ENCODE measurements at places on chromosomes 2 and 18.

GRCh38 chr2:198712485-198712884, 745.3 kb downstream of the SATB2 start:
- no peak for DNase-seq

DNA sequence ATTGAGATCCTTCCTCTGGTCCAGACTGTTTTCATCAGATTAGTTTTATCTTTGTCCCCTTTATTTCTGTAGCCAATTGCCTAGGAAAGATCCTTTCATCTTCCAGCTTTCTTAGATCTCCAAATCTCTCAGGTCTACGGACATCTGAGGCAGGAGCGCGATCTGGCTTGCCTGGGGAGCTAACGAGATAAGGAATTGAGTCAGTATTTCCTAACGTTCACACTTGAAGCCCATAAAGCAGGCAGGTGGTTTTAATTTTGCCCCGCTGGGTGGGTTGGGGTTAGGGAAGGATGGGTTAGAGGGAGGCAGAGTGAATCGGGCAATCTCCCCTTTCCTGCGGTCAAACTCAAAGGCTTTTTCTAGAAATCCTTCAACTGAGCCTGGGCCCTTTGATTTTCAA, 727 bp upstream of the TTLL4 start:
- no peak for DNase-seq

DNA sequence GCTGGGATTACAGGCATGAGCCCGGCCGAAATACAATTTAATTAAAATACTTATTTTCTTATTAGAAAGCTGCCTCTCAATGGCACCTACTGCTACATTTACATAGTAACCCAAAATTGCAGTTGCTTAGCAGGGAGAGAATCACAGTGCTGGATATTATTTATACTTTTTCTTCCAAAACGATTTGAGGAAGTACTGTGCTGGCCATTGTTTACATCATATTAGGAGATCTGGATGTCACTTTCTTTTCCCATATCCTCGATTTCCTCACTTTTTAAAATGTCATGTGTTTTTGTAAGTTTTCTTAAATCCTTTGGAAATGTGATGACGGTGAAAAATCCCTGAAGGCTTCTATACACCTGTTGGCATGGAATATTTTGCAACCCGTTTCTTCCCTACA, 3.4 kb upstream of the SP3 start:
- no peak for DNase-seq

GRCh38 chr18:23301972-23302371, 151.1 kb upstream of the RIOK3 start:
- no peak for DNase-seq

DNA sequence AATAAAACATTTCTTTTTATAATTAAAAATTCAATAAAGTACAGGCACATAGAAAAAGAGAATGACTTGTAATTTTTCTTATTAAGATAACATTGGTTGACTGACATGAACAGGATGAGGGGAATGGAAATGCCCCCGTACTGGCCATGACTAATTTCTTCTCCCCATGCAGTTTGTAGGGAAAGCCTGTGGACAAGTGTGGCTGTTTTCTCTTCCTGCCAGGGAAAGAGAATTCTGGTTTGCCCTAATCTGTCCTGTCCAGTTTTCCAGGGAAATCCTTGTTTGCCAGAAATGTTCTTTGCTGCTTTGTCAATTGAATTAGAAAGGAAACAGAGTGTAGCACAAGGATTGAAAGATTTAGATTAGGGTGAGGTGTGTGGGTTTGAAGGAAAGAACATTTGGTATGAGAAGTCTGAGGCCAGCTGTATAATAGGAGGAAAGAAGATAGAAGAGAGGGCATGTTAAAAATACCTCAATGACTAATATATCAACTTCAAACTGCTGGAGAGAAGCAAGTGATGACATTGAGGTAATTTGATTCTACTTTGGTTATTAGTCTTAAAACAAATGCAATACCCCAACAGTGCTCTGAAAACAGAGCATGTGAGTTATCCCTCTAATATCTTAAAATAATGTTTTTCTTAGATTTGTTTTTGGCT, 593.9 kb upstream of the ZNF804A start:
- no peak for DNase-seq

DNA sequence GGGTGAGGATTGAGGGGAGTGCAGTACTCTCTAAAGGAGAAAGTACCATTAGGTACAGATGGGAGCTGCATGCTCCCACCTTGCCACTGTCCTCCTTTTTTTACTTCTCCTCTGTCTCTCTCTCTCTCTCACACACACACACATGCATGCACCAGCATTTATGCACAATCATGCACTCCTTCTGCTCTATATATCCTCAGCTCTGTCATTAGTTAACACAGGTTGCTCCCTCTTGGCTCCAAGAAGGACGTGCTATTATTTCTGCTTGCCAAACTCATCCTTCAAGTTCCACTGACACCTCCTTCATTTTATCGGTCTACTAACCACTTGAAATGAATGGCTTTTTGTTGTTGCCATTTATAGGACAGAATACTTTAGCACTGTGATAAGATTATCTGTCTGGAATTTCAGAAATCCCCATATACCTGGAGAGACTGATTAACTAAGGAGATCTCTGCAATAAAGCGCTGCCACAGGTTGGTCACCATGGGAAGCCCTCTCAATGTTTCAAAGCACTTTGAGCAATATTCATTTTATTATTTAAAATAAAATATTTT, 178.5 kb upstream of the TRIB2 start:
- DNase-seq, result no peak

GRCh38 chr18:13587001-13587400, 139.4 kb downstream of the FAM210A start:
- no peak for DNase-seq

GRCh38 chr2:136645236-136645828, 120.0 kb upstream of the THSD7B start:
- DNase-seq, result no peak

GRCh38 chr2:168781191-168781817, 21.1 kb upstream of the NOSTRIN start:
- no peak for DNase-seq

DNA sequence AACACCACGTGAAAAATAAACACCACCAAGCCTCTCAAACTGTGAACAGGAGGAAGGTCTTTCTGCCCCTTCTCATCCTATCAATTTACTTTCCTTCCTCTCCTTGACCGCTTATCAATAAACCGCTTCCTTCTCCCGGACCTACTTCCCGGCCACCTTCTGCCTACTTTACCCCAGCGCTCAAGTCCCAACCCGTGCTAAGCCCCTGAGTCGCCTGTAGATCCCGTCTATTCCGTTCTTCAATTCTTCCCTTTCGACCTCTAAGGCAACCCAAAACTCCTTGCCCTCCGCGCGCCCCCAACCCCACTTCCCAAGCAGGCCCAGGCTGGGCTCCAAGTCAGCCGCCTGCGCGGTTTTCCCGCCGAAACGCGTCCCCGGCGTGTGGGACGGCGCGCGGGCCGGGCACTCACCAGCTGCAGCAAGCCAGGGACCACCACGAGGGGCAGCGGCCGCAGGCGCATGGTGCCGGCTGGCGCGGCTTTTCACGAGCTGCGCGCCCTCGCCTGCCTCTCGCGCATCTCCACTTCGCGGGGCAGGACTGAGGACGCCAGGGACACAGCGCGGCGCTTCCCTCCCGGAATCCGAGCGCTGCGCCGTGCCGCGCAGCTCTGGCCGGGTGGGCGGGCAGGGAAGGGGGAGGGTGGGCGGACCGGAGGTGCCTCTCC, at the start of gene NXPH2:
Gene NXPH2, minus strand, starts transcription at position 610 of the 665 bp plus-strand sequence. Its CDS starts 149 bp downstream, at position 461.
- no peak for DNase-seq

DNA sequence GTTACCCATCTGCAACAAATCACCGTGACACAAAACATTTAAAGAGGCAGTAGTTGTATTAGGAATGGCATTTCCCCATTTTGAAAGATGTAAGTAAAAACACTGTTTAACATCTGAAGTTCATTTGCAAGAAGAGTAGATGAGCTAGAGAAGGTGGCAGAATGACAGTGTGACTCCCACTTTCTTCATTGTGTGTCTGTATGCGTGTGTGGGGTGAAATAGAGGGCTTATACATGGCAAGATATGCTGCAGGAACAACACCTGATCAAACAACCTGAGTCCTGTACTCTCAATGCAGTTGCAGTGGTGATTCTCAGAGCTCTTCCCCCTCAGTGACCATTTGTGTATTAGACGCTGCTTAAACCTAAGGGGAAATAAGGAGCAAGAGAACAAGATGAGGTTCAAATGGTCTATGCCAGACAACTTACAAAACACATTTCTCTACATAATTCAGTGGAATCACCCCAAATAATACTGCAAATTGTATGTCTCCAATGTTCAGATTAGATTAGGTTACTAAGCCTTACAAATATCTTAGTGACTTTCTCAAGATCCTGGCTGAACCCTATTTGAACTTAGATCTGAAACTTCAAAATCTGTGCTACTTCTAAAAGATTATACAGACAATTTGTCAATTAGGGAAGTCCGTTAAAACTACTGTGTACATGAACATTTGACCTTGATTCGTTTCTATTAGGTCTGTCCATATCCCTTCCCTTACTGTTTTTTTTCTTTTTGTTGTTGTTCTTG, 230.1 kb downstream of the LRRTM1 start:
- DNase-seq, result no peak

- no peak for DNase-seq
Observed at GRCh38 chr18:23067236-23067635, 68.0 kb upstream of the CABLES1 start.

GRCh38 chr2:174395969-174396630, 570 bp downstream of the SCRN3 start:
- no peak for DNase-seq

GRCh38 chr2:96977631-96978195, 8.7 kb downstream of the FAM178B start:
- DNase-seq, result no peak

- no peak for DNase-seq
Observed at GRCh38 chr2:4937550-4937949, 754.6 kb upstream of the SOX11 start.

GRCh38 chr18:51193621-51194287, 3.7 kb downstream of the MEX3C start:
- no peak for DNase-seq

GRCh38 chr2:12776521-12776961, 59.8 kb downstream of the TRIB2 start:
- DNase-seq, result no peak

- DNase-seq, result no peak
Observed at GRCh38 chr2:38446906-38447561, 70.0 kb upstream of the ATL2 start.

DNA sequence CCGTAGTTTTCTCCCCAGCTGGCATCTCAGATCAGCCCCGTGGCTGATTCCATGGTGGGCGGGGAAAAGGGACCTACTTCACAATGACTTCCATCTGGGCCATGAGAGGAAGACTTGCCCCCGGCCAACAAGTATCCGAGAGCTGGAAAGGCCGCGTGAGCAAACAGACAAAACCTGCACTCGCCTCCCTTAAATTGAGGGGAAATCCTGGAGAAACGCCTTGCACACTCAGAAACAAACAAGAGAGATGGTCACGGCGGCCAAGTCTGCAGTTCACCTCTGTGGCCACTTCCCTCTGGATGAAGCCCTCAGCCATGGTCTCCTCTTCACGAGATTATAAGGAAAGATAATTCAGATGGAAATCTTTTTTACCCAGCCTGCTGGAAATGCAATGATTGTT, 39.4 kb upstream of the TPO start:
- no peak for DNase-seq

DNA sequence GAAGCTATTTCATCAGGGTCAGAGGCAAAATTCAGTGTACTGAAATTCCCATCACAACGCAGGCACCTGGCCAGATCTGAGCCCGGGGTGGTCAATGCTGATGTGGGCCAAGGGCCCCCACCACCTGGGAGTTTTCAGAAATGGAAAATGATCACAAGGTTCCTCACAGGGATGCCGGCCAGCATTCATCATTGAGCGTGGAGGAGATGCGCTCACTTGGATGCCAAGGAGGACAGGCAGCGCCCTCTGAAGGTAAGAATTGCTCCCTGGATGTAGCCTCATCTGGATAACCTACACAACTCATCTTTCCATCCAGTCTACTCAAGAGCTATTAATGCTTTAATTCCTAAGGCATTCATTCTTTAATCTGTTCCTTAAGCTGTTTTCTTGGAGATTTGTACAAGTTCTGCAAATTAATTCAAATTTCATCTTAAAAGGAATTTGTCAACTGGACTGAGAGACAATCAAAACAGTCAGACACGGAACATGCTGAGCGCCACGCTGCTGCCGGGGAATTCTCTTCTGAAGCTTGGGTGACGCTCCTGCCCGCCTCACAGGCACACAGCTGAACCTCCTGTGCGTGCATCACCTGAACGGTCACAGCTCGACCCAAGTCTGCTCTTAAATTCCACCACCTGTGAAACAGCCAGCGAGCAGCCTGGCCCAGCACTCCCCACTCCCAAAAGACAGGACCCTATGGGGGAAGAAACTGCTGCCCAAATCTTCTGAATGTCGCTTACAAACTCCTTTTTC, 206.7 kb downstream of the HDAC4 start:
- no peak for DNase-seq

DNA sequence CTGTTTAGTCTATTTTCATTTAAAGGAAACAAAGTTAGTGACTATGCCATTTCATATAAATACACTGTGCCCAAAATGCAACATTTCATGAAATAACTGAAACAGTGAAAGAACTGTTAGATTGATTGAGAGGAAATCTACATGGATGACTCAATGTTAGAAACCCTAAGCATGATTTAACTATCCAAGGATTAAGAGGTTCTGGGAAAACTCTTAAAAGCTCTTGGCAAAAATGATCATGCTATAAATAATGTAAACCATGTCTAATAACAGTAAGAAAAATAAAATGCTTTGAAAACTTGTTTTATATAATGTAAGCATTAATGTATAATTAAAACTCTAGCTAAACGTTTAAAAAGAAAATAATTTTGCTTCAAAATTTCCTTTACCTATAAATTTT, 23.5 kb downstream of the MMADHC start:
- DNase-seq, result no peak

DNA sequence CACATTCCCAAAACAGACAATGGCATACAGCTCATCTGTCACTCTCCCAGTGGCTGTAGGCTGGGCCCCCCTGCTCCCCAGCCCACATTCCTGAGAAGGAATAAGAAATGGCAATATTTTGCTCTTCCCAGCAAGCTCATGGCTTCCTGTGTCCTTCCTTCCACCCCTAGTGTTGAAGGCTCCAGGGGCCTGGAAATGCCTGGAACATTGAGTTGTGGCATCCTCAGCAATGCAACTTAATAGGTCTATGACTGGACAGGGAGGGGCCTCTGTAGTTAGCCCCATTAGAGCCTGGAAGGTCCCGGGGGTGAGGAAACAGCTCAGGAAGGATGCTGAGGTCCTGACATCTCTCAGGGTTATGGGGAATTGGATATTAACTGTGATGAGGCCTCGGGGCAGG, 3.3 kb downstream of the KIF3C start:
- no peak for DNase-seq

DNA sequence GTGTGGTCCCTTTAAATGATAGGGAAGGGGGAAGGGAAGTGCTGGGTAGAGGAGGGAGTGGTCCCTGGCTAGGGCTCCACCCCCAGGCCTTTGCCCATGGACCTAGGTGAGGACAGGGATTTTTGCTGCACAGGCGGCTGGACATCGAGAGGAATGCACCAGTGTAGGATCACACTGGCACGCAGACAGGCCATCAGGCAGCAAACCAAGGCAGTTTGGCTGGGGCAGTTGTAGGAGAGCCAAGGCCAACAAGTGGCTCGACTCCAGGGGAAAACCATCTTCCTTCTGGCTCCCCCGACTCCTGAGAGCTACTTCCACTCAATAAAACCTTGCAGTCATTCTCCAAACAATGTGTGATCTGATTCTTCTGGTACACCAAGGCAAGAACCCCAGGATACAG, 402.0 kb upstream of the LRRTM1 start:
- no peak for DNase-seq

GRCh38 chr2:113160962-113161361, 12.8 kb upstream of the PSD4 start:
- DNase-seq, result no peak

GRCh38 chr2:174611854-174612253, 14.2 kb upstream of the WIPF1 start:
- no peak for DNase-seq

Data from stimulated activated naive CD8-positive, alpha-beta T cell treated with anti-CD3 and anti-CD28 coated beads, Interleukin-15, Interleukin-2, amounts not matched to agents 100 U/mL and 50 U/mL, for 24 hours (primary cell).